ENCODE measurements at places on chromosomes 5 and 9. TPM values are rescaled to one million over a fixed set of nuclear protein-coding genes. Genes with fewer than 3 reads are reported as not detected.

Gene FOXD4
- not detected for total RNA-seq

Gene ANKRD33B
- total RNA-seq: 3.3 TPM

Gene ZNF354C
- total RNA-seq: 11.6 TPM

Gene CPEB4
- 71.7 TPM for total RNA-seq

Gene SLC22A4
- 1.3 TPM for total RNA-seq

DNA sequence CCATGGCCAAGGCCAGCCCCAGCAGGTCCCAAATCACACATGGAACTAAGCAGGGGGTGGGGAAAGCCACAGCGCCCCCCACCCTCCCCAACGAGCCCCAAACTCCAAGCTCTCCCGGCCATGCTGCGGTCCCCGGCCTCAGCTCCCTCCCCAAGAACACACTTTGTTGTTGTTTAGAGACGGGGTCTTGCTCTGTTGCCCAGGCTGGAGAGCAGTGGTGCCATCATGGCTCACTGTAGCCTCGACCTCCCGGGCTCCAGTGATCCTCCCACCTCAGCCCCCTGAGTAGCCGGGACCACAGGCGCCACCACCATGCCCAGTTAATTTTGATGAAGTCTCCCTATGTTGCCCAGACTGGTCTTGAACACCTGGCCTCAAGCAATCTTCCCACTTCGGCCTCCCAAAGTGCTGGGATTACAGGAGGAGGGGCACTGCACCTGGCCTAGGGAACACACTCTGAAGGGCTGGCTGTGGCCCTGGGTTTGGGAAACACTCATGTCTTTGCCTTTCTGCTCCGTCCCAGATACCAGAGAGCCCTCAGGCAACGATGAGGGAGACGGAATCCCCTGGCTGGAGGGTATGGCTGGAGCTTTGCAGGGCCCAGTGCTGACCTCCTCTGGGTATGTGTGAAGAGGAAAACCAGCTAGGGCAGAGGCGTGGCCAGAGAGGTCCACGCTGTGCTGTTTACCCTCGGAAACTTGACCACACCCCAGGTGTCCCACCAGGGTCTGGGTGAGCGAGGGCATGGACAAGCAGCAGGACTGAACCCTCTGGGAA, 53.2 kb upstream of the UBAC1 start:
- DNase-seq: no peak

GRCh38 chr5:1833264-1834021, 32.2 kb downstream of the NDUFS6 start:
- no peak for DNase-seq

GRCh38 chr5:172502969-172503368, 48.6 kb upstream of the SH3PXD2B start:
- no peak for DNase-seq

DNA sequence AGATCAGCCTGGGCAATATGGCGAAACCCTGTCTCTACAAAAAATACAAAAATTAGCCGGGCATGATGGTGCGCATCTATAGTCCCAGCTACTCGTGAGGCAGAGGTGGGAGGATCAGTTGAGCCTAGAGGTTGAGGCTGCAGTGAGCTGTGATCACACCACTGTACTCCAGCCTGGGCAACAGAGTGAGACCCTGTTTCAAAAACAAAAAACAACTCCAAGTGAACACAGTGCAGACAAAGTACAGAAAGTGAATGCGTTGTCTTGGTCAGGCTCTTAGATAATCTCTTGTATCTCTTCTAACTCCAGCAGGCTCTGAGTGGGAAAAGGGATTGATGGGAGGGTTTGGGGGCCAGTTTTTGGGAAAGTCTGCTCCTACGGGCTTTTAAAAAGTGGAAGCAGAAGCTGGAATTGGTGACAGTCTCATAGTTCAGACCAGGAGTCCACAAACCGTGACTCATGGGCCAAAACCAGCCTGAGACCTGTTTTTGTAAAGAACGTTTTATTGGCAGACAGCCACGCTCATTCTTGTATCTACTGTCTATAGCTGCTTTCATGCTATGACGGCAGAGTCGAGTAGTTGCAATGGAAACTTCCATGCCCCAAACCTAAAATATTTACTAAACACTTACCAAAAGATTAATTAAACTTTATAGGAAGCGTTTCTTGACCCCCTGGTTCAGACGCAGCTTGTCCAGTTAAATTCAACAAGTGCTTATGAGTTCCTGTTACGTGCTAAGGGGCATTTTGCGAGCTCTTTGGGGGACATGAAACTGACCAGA, 32.9 kb downstream of the NDST1 start:
- peak; percentile 68 for DNase-seq

DNA sequence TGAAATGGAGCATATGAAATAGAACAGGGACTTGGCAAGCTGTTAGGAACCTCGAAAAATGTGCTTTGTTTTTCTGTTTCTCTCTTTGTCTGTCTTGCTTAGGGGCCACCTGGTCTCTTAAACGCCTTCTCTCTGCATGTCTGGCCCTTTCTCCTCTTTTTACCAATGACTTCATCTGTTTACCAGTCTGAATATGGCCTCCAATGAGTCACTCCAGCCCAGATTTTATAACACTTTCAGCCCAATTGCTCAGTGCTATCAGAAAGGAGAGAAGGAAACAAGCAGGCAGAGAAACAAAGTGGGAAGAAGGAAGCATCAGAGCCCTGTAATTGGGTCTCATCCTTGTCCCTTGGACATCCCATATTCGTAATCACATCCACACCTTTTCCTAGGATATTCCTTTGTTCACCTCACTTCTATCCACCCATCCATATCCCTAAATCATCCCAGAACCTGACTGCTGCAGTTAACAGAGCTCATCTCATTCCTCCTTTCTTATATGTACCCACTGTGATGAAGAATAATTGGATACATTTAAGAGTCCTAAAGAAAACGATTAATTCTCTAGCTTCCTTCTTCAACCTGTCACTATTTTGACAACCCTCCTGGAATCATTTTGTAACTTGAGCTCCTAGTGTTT, 151.8 kb upstream of the GPR151 start:
- DNase-seq: no peak

GRCh38 chr5:43312699-43313034, 545 bp downstream of the HMGCS1 start:
- no peak for DNase-seq

- DNase-seq: peak; percentile 38
Observed at GRCh38 chr9:105385381-105385985, 62.4 kb upstream of the FSD1L start.

DNA sequence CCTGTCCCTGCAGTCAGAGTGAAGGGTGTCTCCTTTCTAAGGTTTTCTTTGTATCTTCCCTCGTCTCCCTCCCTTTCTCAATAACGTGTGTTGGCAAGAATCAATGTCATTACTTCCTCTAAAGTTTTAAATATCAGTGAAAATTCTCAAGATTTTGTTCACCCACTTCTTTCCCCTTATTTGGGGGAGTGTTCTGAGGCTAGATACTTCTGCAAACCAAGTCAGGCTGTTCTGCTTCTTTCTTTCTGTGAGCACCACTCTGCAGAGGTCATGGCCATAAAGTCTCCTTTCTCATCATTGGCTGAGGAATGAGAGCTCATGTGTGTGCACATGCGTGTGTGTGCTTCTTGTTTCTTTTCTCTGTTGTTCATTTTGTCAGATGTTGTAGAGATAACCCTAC, 26.6 kb upstream of the SPATA31C2 start:
- no peak for DNase-seq
